ENCODE measurements at places on chromosomes 12 and 14.
A peak's percentile ranks its signal among the peaks of the same experiment; 100 is the strongest.

DNA sequence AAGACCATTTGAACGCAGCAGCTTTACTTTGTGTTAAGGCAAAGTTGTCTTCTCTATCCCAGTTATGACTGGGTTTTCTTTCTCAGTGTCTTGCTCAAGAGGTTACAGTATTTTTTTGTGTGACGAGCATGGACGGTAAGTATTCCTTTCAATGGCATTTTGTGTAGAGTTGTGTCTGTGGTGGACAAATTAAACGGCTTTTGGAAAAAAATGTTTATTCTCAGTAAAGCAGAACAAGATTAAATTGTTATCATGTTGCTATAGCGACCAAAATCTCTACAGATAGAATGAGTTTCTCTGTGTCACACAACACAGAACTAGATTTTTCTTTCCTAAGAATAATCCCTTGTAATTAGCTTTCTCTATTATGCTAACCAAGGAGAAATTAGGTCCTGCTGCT lies 417.1 kb downstream of the AEBP2 start:
- DNase-seq, result no peak

DNA sequence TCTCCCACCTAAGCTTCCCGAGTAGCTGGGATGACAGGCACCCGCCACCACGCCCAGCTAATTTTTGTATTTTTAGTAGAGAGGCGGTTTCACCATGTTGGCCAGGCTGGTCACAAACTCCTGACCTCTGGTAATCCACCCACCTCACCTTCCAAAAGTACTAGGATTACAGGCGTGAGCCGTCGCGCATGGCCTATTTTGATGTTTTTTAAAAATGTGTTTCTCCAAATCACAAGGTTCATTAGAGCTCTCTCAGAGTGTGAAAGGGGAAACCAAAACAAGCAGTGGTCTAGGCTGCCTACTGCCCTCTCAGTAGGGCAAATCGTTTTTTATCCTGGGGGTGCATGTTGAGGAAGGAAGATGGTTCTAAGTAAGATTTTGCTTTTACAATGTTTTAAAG lies 211.5 kb downstream of the PIK3C2G start:
- DNase-seq, result no peak

DNA sequence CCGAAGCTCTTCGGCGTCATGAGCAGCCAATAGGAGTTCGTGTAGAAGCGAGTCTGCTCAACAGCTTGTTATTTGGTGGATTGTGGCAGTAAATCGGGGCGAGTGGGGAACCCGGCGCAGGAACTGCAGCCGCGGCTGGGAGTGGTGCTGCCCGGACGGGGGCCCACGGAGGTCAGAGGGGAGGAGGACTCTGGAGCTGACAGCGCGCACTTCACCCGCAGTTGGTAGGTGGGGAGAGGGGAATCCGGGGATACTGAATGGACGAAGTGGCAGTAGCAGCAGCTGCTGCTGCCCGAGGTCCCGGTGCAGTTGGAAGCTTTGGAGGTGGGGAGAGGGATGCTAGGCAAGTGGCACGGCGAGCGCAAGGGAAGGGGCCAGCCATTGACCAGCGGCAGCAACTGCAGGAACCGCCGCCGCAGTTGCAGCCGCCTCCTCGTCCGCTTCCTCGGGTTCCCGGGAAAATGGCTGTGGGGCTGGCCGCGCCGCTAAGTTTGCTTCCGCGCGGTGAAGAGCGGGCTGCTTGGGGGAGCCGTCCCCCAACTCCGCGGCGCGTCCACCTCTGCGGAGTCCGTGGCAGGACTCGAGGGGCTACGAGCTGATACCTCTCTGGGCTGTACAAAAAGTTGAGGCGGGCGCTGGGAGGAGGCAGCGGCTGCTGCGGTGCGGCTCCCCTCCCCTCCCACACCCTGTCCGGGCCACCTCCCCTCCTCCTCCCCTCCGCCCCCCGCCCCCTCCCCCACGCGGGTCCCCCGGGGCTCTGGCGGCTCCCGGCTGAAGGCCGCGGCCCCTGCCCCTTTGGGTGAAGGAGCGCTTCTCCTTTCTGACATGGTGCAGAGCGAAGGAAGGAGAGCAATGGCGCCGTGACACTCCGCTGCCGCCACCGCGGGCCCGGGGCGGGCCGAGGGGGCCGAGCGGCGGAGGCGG lies at the start of gene ARID4A:
Gene ARID4A (plus strand): TSS at position 79 of the 924 bp plus-strand sequence. CDS start 1,300 bp downstream, outside the sequence.
- DNase-seq, result peak; percentile 63

GRCh38 chr12:38508246-38508645 lies 191.7 kb downstream of the ALG10B start:
- peak; percentile 79 for DNase-seq

DNA sequence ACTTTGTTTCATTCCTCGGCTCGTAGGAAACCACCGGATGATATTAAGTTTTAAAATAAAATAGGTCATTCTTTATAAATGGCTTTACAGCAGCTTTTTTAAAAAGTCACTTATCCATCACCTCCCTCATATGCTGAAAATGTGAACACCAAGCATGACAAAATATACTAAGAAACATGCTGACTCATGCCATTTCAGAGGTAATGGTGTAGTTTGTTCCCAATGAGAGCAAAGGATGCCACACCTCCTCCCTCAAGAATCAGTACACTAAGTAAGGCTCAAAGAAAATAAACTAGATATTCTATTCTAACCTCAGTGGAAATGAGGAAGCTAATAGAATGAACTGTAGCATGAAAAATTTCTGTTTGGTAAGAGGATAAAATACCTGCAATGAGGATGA lies 5.5 kb upstream of the DIO2 start:
- DNase-seq, result no peak

DNA sequence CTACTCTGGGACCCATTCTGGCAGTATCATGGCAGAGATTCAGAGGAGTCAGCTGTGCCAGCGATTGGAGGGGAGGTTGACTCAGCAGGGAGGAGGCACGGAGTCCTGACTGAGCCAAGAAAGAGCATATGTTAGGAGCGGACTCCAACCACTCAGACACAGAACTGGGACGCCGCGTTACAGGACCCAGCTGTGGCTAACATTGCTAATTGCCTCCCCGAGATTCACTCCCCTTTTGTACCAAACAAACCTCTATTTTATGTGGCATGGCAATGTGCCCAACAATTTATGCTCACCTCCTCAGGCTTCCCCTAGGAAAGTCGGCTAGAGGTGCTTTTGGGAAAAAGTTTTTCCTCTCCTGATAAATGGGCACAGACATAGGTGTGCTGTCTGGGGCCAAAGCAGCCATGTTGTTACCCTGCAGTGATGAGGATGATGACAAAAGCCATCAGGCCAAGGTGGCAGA lies 15.2 kb upstream of the CLIP1 start:
- DNase-seq, result no peak
